COR-L47 (cell line): ENCODE measurements at places on chromosomes 1 and 21.

GRCh38 chr1:182191381-182192115 is 130.0 kb upstream of the ZNF648 start:
- no peak for DNase-seq

DNA sequence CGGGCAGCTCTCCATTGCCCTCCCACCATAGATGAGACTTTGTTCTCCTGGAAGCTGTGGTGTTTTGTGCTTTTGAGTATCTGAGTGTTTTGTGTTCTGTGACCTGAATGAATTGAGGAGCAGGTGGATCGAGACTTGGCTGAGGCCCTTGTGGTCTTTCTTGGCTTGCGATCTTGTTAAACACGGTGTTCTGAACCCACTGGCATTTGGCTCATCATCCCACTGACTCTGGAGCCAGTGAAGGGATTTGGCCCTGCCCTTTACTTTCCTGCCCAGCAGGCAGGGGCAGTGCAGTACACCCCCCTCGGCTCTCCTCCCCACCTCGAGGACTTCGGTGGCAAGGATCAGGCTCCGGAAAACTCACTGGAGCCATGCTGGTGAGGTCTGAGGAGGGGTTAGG is 30.6 kb downstream of the PKNOX1 start:
- DNase-seq: no peak

GRCh38 chr1:31574749-31575368 is 1.5 kb upstream of the TINAGL1 start:
- no peak for DNase-seq

- peak; percentile 68 for DNase-seq
These were observed 36.9 kb downstream of the UMODL1 start for GRCh38 chr21:42107881-42108553.

- DNase-seq: no peak
These were observed 69.6 kb downstream of the WLS start for GRCh38 chr1:68162761-68163160.

- no peak for DNase-seq
These were observed 9.7 kb downstream of the MAPKAPK2 start for GRCh38 chr1:206694171-206695124.

GRCh38 chr1:208410409-208410808 is 166.2 kb upstream of the PLXNA2 start:
- no peak for DNase-seq

- no peak for DNase-seq
These were observed 42.9 kb downstream of the HLX start for GRCh38 chr1:220921971-220922635.

- no peak for DNase-seq
These were observed 155.6 kb upstream of the SOD1 start for GRCh38 chr21:31503939-31504338.
